ENCODE measurements at places on chromosomes 7 and 10. TPM values are rescaled to one million over a fixed set of nuclear protein-coding genes. Genes with fewer than 3 reads are reported as not detected.

Gene AASS
- total RNA-seq = 9.0 TPM

Gene GIMAP4
- total RNA-seq = not detected

Gene INMT
- 1.4 TPM for total RNA-seq

- no peak for DNase-seq
Measured at GRCh38 chr10:86803156-86803555, 46.7 kb downstream of the BMPR1A start.

DNA sequence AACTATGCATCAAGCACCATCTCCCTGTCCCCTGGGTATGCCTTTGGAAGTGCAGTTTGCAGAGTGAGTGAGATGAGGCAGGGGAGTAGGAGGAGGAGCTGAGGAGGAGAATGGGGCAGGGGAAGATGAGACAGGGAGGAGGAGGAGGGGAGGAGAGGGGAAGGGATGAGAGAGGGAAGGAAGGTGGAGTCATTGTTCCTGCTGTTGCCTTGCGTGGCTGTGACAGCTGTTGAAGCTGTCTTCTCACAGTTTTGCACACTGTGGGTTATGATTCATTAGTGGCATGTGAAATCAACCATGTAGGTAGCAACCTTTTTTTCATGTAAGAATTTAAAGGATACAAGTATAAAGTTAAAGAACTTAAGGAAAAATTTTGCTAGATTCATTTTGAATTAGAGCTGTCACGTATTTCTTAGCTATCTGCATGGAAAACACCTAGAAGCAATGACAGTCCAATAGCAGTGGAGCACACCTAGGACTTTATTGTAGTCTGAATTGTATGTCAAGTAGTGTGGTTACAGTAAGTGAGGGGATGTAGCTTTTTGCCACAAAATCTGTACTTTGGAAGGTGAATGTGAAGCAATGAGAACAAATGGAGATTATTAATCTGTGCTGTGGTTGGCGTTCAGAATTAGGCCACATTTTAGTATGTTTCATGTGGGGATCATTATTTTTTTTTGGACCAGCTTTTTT is 21.7 kb downstream of the CCM2 start:
- peak; percentile 98 for DNase-seq

Gene NT5C3A
- 40.1 TPM for total RNA-seq

- no peak for DNase-seq
Measured at GRCh38 chr10:98429320-98430072, 14.5 kb upstream of the PYROXD2 start.

DNA sequence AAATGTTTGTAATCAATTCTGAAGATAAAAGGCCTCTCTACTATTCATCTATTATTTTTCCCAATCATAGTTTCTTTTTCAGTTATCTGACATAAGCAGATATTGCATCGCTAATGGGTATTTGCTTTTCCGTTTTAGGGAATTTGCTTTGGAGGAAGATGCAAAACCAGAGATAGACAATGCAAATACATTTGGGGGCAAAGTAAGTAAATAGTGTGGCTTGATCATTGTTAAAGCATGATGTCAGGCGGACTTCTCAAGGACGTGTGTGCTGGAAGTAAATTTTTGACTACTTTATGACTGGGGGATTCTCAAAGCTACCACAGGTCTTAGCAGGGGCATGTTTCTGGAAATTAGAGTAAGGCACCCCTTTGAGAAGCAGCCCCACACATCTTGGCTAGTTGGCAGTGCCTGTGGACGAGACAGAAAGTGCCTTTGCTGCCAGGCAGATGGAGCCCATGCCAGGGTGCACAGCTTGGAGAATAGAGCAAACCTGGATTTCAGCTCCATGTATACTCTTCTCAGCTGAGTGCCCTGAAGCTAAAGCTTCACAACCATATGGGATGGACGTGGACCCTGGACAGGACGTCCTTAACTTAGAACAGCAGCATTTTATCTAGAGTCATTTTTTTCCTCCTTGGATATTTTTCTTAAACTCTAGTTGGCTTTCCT is 68.6 kb downstream of the SRI start:
- DNase-seq = no peak

DNA sequence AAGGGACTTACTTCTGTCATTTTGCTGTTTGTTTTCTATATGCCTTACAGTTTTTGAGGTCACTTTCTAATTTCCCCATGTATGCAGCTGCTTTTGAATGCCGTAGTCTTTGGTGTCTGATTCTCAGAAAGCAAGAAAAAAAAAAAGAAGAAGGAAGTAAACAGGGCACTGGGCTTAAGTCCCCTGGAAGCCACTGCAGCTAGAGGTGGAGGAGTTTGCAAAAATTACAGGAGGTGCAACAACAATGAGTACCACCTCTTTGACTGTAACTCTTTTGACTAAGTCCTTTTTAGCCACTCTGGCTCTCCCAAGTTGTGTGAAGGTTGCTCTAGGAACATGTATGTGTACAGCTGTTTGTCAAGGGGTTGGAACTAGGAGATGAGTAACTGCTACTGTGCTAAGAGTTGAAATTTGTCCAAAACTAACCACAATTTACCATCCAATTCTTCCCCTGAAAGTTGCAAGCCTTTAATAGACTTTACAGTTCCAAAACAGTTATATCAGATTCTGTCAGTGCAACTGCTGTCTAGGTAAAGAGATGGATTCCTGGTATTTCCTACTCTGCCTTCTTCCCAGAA is 588.0 kb upstream of the LRRN3 start:
- peak; percentile 12 for DNase-seq

DNA sequence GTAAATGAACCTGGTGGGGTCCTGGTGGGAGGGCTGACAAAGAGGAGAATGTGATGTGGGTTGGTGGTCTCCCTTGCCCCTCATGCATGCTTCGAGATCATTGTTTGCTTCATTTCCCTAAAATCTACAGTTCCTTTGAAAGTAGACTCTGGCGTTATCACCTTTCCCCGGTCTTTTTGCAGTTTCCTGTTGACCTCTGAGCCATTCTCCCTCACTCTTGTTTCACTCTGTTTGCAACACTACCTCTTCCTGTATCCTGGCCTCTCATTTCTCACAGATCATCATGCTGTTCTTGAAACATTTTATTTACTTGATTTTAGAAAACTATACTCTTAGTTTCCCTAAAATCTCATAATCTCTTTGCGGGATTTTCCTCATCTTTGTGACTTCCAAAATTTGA is 179.8 kb downstream of the WNT2 start:
- no peak for DNase-seq

DNA sequence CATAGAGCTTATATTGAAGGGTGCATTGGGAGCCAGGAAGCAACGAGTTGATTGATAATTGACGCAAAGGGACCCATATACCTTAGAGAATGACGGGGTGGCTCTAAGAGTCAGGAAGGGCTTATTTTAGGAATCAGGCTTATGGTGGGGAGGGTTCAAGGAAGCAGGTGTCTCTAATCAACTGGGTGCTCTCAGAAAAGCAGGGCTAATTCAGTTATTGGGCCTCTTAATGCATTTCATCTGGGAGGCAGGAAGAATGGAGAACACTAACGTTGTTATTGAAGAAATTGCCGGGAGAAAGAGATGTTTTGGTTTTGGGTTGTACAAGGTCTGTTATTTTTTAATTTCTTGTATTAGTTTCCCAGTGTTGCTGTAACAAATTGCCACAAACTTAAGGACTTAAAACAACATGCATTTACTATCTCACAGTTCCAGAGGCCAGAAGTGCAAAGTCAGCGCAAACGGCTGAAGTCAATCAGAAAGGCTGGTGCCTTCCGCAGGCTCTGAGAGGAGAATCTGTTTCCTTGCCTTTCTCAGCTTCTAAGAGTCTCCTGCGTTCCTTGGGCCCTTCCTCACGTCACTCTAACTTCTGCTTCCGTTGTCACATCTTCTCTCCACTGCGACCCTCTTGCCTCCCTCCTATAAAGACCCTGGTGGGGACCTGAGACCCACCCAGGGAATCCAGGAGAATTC is 328.4 kb upstream of the C7orf33 start:
- no peak for DNase-seq

Gene CXCL12
- 0.29 TPM for total RNA-seq

Gene SPOCK2
- total RNA-seq = 0.06 TPM

DNA sequence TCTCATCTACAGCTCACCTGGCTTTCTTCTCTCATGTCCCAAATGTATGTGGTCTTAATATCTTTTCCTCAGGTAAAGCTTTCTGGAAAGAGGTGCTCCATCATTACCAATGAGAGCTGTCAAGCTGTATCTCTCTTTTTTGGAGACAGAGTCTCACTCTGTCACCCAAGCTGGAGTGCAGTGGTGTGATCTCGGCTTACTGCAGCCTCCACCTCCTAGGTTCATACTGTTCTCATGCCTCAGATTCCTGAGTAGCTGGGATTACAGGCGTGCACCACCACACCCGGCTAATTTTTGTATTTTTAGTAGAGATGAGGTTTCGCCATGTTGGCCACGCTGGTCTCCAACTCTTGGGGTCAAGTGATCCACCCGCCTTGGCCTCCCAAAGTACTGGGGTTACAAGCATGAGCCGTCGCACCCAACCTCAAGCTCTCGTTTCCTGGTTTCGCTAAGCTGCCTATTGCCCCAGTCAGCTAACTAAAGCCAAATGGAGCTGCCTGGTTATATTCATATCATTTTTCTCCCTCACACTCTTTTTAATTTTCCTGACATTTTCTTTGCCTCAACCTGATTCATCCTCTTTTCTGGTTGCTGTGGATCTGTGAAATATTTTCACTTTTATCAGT is 60.5 kb downstream of the SUFU start:
- no peak for DNase-seq

GRCh38 chr7:51015581-51015980 is 232.9 kb upstream of the GRB10 start:
- no peak for DNase-seq

Gene CUEDC2
- 89.3 TPM for total RNA-seq

- DNase-seq = peak; percentile 63
Measured at GRCh38 chr10:133307776-133308420, 774 bp downstream of the TUBGCP2 start.

Gene CTTNBP2
- 7.5 TPM for total RNA-seq

DNA sequence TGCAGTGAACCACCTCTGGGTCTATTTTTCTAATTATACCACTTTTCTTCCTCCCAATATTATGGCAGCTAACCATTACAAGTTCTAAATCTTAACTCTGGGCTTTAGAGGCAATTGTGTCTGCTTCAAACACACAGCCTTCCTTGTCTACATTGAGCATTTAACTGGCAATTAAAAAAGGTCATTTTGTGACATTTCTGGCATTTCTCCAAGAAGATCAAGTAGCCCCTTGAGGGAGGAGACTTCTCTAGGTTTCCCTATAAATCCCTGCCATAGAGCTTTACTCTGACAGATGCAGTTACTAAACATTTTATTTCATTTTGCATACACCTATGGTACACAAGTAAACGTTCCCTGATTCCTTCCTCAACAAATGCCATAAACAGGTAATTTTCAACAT is 33.4 kb upstream of the FAM133B start:
- DNase-seq = no peak

Gene TEX36
- total RNA-seq = not detected

DNA sequence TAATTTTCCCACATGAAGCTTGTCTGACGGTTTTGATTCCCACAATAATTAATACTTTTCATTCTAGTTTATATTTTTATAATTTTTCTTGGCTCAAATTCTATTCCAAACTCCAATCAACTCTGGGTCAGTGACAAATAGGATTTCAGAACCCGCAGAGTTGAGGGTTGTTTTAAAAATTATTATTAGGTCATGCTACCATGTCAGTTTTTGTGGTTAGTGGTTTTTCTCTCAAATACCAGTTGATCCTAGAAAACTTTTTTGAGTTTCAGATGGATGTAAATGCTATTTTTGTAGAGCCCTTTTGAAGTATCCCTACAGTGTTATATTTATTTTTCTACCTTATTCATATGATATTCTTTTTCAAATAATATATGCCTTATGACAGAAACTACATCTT is 237.4 kb downstream of the SEMA3D start:
- DNase-seq = peak; percentile 62

Gene CPXM2
- total RNA-seq = not detected

- no peak for DNase-seq
Measured at GRCh38 chr10:35056686-35057085, 33.5 kb downstream of the CUL2 start.

DNA sequence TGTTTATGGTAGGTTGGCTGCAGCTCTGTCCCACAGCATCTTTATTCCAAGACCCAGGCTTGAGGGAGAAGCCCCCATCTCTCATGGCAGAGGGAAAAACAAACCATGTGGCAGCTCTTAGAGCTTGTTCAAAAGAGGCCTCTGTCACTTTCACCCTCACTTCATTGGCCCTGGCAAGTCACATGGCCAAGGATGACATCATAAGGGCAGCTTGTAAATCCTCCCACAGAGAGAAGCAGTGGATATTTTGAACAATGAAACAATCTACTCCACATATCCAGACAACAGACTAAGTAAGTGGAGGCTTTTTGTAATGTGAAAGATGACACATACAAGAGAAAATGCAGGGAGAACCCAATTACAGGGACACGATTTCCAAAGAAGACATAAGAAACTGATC is 108.1 kb downstream of the GRID1 start:
- DNase-seq = no peak

All from LHCN-M2 (cell line).